ENCODE measurements at places on chromosomes 1 and 21. TPM values are rescaled to one million over a fixed set of nuclear protein-coding genes. Genes with fewer than 3 reads are reported as not detected.

The HTR1D gene
- not detected for total RNA-seq

The SIM2 gene
- total RNA-seq, result 0.11 TPM

The HTR6 gene
- not detected for total RNA-seq

The PLA2G2C gene
- not detected for total RNA-seq

The LAMC1 gene
- total RNA-seq, result 220 TPM

The SMCP gene
- not detected for total RNA-seq

The RGS8 gene
- total RNA-seq, result not detected

The ELF3 gene
- not detected for total RNA-seq

The C1orf185 gene
- total RNA-seq, result not detected

The ANKRD35 gene
- not detected for total RNA-seq

The RCSD1 gene
- 2.3 TPM for total RNA-seq

The CLCNKB gene
- total RNA-seq, result not detected

The USH2A gene
- total RNA-seq, result not detected

The MARK1 gene
- total RNA-seq, result not detected

The CNTN2 gene
- total RNA-seq, result not detected

The TNFRSF1B gene
- 1.4 TPM for total RNA-seq

The PRR9 gene
- total RNA-seq, result not detected

The MYCL gene
- total RNA-seq, result 5.3 TPM

The ELAPOR1 gene
- total RNA-seq, result 1.2 TPM

The S100A16 gene
- total RNA-seq, result 38.8 TPM

The CLEC20A gene
- total RNA-seq, result not detected

The SLC44A3 gene
- 3.8 TPM for total RNA-seq

The SERPINC1 gene
- total RNA-seq, result 0.34 TPM

The RAB42 gene
- 6.1 TPM for total RNA-seq

The DDR2 gene
- total RNA-seq, result 52.7 TPM

The DMBX1 gene
- not detected for total RNA-seq

The TPTE gene
- not detected for total RNA-seq

The TTC3 gene
- 259 TPM for total RNA-seq

The PBX1 gene
- 18.5 TPM for total RNA-seq

The DNAJC6 gene
- 0.06 TPM for total RNA-seq

The CYP4X1 gene
- not detected for total RNA-seq
